ENCODE measurements at places on chromosomes 12 and 14.

GRCh38 chr12:108116254-108116653 lies 12.8 kb upstream of the WSCD2 start:
- DNase-seq = no peak

DNA sequence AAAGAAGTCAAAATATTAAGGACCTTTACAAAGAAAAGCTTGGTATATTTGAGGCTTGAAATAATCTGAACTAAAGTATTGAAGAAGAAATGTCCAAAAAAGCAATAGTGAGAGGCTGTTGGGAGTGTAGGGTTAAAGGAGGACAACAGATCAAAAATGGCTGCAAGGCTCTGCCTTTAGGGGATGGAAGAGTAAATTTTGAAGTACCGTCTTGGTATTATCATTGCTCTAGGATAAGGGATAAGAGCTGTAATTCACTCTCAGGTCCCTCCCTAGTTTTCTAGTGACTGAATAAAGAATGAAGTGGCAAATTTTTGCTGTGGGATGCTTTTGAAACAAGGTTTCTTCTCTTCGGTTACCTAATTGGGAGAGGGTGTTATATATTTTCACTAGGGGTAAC lies 38.7 kb downstream of the LEMD3 start:
- no peak for DNase-seq

DNA sequence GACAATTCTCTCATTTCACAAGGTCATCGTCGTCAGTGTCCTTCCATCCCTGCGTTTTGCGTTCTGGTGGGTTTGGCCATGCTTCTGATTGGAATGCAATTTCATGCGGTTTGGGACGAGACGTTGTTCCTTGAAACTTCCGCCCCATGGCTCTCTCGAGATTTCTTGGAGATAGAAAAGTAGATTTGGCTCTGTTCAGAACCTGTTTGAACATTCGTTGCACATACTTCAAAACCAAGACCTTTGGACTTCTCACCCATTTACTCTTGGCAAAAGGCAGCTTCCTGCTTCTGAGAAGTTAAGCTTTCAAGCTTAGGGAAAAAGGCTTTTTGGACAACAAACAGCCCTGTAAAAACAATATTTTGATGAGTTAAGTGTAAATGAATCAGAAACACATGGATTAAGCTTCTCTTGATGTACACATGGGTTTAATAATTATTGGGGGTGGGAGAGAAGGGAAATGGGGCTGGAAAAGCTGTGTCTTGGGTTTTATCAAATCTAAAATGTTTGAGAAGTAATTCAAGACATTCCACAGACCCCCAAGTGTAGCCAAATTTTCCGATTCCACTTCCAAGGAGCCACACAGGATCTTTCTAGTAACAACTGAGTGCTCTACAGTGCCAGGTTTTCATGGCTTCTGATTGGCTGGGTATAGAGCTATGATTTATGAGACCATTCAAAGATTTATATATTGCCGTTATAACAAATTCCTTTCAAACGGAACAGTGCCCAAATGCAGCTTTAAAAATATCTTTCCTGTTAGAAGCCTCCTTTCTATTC lies 467.2 kb downstream of the MED13L start:
- no peak for DNase-seq

DNA sequence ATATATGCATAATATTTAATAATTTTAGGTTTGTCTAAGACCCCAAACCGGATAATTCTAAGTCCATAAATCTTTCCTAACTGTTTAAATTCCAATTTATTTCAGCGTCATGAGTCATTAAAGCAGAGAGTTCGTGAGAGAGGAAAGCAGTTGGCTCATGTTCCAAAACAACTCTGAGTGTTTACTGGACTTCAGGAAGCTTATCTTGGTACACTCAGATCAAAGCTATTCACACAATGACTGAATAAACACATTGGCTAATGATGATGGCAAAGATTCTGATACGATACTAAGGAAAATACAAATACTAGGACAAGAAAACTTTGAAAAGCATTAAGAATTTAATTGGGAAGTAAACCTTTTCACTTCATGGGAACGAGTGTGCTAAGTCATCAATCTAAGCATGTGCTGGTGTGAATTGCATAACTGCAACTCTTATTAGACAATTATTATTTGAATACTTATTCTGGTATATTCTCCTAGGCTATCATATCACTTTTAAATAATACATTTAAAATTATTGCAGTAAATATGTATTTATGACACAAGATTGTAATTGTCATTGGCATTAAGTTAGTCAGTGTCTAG lies 34.8 kb upstream of the CLEC14A start:
- DNase-seq = no peak

GRCh38 chr12:38782359-38782758 lies 123.0 kb downstream of the CPNE8 start:
- no peak for DNase-seq

- no peak for DNase-seq
Measured at GRCh38 chr12:85833579-85833978, 2.6 kb downstream of the RASSF9 start.

DNA sequence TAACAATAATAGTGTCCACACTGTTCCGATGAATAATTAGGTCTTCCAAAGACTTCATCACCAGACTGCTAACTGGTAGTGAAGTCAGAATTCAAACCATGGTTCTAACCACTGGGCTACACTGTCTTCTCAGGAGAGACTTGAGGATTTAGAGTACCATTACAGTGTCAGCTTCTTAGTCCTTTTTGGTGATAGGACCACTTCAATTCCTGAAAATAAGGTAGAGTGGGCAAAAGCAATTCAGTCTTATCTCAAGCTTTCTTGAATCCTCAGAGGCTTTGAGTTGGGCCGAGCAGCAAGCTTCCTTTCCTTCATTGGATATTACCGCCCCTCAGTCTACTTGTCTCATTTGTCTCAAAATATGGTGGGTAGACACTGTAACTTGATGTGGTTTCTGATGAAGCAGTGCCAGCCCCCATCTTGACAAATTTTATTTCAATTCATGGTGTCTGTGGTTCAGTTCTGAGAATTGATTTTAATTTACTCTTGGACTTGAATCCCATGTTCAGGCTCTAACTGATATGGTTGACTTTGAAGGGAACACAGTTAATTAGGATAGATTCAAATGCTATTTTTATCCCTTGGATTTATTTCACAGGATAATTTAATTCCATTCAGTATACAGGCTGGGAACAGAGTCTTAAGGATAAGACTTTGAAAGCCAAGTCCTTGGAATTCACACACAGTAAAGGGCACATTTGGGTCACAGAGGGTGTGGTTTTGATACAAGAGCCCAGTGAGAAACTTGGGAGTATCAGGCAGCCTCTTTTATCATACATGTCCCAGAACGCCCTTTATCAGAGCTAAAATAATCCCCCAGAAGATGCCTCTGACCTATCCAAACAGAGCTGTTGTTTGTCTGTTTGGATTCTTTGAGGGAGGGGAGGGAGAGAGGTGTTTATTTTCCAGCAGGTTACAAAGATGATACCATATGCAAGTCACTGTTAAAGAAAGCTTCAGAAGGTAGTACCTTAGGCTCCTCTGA lies 167.3 kb downstream of the PRKCH start:
- no peak for DNase-seq

- no peak for DNase-seq
Measured at GRCh38 chr12:54975272-54975671, 9.3 kb downstream of the TESPA1 start.

Data from GM06990 (cell line).